ENCODE measurements at places on chromosomes 7 and 10.

- no peak for DNase-seq
These were observed 9.4 kb upstream of the PPIA start for GRCh38 chr7:44787041-44787440.

DNA sequence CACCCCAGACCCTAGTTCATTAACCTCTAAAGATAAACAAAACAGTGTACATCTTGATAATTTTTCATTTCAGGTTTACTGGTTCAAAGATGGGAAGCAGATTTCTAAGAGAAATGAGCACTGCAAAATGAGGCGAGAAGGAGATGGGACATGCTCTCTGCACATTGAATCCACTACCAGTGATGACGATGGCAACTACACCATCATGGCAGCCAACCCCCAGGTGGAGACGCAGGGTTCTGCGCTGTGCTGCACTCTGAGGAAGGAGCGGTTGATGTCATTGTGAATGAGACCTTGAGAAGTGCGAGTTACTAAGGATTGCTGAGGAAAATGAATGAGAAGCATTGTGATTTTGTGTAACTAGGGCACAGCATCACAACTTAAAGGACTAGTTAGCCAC lies 37.6 kb downstream of the ATOH7 start:
- DNase-seq: no peak

- no peak for DNase-seq
These were observed 51.6 kb upstream of the MPP7 start for GRCh38 chr10:28354511-28354910.

DNA sequence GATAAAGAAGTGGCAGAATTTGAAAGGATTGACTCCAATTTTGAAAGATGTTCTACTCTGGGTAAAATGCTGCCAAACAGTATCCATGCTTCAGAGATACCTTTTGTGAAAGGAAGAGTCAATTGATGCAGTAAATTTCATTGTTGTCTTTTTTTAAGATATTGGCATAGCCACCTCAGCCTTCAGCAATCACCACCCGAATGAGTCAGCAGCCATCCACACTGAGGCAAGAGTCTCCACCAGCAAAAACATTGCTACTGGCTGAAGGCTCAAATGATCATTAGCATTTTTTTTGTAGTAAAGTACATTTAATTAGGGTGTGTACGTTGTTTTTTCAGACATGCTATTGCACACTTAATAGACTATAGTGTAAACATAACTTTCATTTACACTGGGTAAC lies 31.7 kb upstream of the CYP26C1 start:
- DNase-seq: no peak

DNA sequence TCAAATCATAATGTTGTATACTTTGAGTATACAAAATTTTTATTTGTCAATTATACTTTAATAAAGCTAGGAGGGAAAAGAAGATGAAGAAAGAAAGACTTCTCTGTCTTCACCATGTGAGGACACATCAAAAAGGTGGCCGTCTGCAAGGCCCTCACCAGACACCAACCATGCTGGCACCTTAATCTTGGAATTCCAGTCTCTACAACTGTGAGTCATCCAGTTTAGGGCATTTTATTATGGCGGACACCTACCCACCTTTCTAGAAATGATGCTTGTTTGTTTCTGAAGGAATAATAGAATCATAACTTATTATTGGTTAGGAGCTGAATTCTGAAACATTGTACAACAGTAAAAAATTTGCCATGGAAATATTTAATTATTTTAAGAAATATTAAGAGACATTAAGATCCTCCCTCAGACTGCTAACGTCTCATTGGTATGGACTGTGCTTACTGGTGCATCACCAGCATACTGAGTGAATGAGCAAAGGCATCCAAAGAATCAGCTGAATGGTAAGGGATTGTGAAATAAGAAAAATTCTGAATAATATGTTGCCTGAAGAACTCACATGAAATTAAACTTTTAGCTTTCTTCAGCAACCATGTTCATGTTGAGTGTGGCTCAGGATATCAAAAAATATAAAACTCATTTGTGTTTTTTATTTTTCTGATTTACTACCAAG lies 536.6 kb downstream of the HTR7 start:
- DNase-seq: no peak

DNA sequence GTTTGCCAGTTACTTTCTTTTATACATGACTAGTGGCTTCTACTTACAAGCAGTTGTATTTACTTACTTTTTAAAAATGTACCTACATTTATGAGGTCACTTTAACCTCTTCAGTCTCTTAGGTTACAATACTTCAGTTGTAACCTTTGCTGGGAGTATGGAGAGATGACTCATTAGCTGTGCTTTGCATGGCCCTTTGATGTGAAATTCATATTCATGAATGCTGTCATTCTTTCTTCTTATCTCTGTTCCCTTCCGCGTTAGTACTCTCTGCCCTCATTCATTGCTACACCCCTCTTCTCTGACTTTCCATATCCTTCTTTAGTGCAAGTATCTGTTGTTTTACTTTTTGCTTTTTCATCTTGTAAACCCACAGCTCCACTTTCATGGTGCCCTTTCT lies 164.3 kb downstream of the BMPER start:
- DNase-seq: no peak

DNA sequence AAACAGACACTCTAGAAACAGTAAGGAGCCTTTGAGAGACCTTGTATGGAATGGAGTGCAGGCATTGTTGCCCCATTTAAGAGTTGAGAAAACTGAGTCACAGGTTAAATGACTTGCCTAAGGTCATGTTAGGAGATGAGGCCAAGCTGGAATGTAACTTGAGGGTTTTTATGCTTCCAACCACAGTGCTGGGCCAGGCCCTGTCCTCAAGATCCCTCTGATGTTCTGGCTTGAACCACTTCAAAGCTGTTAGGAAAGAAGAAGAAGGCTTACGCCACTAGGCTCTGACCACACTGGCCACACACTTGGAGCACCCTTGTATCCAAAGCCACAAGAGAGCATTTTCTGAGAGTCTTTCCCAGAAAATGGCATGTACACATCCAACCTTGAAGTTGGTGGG lies 42.7 kb downstream of the PLAU start:
- DNase-seq: no peak

- DNase-seq: no peak
These were observed 73.3 kb downstream of the ADAM12 start for GRCh38 chr10:126314863-126315493.

DNA sequence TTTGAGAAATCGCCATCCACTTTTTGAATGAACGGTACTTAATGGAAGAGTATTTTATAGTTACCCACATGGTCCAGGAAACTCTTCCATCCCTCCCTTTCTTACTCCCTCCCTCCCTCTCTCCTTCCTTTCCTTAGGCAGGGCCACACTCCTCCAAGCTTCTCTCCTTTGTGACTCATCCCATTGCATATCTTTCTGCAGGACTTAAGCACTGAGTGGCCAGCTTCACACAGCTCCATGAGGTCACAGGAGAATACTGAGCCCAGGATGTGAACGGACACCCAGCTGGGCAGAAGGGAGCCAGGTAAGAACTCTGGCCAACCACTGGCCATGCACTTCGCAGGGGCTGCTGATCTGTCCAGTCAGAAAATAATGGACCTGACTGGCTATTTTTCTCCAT lies 189.7 kb upstream of the ADCY1 start:
- DNase-seq: no peak

- no peak for DNase-seq
These were observed 210.0 kb downstream of the MAD1L1 start for GRCh38 chr7:2022737-2023250.

- no peak for DNase-seq
These were observed 45.1 kb downstream of the ZMIZ1 start for GRCh38 chr10:79113827-79114226.

DNA sequence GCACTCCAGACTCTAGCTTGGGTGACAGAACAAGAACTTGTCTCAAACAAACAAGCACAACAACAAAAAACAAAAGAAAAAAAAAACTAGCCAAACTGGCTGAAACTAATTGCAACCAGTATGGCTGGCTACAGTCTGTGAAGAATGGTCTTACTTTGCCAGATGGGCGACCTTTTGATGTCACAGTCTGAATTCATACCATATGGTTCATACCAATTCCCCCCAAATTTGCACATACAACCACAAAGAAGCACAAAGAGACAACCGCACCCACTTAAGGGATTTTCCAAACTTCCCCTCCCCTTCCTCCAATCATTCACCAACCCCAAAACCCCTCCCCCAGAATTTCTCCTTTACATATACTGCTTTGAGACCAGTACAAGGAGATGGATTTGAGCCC lies 114.2 kb downstream of the SPAG6 start:
- no peak for DNase-seq

GRCh38 chr7:105999256-105999655 lies 36.2 kb downstream of the CDHR3 start:
- DNase-seq: no peak

GRCh38 chr7:151843181-151843580 lies 33.7 kb downstream of the PRKAG2 start:
- DNase-seq: peak; percentile 2

DNA sequence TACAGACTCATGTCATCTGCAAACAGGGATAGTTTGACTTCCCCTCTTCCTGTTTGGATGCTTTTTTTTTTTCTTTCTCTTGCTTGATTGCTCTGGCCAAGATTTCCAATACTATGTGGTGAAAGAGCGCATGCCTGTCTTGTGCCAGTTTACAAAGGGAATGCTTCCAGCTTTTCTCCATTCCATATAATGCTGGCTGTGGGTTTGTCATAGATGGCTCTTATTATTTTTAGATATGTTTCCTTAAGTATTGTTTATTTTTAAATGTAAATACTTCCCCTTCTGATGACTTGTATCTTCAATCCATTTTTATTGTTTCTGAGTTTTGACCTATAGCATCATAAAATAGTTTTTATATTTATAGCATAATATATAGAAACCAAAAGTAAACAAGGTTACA lies 17.9 kb downstream of the FAM237B start:
- no peak for DNase-seq

DNA sequence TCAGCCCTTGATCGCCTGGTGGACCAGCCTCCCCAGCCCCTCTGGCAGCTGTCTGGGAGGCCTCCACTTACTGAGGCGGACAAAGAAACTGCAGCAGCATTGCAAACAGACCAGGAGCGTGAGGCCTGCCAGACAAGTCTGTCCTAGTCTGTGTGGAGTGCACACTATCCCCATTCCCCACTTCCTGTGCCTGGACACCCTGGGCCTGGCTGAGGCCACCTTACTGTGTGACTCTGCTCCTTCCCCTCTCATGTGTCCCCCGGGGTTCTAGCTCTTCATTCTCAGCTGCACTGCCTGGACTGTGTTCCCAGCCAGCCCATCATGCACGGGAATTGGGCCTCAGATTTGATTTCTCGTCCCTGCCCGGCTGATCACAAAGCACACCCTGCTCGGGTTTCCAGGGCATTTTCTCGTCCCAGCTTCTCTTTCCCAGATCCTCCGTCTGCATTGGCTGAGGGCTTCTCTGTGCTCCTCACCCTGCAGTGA lies 16.7 kb upstream of the C10orf90 start:
- no peak for DNase-seq

GRCh38 chr7:155431711-155432110 lies 26.2 kb upstream of the EN2 start:
- DNase-seq: no peak

DNA sequence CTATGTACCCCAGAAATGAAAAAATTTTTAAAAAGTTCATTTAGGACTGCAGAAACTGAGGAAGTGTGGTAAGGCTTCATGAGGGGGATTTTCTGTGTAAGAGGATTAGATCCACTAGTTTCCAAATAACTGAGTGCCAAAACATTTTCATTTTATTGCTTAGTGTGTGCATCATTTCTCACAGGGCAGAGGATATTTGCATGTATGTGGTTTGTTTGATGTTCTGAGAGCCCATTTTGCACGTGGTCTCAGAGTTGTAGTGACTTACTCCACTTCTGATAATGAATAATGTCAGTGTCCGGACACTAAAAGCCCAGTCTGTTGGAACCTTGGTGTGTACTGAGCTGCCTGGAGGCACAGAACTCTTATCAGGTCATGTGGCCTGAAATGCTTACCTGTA lies 299.9 kb downstream of the AUTS2 start:
- no peak for DNase-seq

DNA sequence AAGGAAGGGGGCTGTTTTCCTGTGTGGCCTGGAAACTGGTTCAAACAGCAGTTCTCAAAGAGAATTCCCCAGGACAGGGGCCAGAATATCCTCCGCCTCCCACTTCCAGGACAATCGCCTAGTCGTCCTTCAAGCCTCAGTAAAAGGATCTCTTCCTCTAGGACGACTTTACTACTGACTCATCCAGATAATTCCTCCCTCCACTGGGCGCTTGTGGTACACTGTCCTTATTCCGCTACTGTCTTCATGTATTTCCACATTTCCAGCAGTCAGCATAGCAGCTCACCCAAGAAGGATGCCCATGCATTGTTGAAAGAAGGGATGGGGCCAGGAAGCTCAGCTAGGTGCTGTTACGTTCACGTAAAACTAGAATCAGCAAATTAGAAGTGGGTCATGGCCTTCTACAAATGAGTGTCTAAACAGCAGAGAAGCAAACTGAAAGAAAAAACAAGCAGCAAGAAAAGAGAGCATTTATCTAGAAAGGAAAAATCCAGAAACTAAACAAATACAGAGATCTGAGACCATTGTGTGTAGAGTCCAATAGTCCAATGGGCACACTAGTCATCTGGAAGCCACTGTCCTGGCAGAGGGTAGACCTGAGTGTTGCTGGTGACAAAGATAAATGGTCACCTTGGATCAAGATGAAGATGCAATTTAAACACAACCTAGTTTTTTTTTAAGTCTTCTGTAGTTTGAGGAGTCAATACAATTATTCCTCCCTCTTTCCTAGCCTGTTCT lies 26.3 kb downstream of the CLRN3 start:
- no peak for DNase-seq

DNA sequence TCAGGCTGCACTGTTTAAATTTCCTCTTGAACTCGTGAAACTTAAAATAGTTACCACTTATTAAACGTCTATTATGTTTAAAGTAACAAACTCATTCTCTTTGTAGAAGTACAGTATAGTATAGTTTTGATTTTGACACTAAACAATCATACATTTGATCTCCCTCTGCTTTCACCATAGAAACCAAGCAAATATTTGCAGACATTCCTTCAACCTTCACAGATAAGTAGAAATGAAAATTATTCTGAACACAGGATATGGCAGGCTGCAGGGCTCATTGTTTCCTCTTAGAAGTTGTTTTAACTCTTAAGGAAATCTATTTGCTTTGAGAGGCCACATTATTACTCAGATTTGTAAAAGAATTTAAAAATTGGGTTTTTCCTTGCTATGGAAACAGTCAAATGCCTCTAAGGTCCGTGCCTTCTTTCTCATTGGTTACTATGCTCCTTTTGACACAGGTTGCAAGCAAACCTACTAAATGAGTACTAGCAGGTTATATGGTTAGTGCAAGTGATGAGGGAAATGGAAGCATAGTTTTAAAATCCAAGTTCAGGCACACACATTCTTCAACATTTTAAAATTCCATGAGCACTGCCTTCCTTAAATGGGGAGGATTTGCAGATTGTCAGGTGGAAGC lies 92.8 kb upstream of the FAM133B start:
- DNase-seq: no peak

DNA sequence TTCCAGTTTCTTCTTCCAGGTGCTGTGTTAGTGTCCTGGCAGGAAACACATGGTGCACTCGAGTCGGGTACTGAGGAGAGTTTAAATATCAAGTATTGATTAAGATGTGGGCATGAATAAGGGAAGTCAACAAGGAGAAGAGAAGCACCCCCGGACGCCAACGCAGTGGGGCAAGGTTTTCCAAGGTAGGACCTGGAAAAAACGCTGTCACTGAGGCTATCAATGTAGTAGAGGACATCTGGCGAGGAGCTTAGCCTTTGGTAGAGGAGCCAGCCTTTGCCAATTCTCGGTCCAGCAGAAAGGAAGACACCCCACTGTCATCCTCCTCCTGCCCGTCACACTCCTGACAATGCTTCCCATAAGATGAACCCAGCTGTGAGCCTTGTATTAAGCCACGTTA lies 159.6 kb downstream of the TEX36 start:
- no peak for DNase-seq
